ENCODE measurements at places on chromosomes 5 and 9.

DNA sequence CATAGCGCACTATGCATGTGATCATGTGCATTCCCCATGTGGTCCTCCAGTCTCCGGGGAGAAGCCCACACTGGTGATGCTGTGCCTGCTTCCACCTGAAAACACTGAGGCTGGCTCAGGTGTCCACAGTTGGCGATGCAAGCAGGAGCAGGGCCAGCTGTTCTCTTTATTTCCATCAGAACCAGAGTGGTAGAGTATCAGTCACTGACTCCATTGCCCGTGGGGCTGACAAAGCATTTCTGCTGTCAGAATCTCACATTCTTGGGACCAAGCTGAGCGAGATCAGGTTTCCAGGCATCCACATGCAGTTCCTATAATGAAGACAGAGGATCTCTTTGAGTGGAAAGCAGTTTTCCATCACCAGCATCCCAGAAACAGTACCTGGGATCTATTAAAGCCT, 52.5 kb downstream of the GADD45G start:
- DNase-seq, result peak; percentile 25

- no peak for DNase-seq
Measured at GRCh38 chr9:6199596-6199995, 16.0 kb upstream of the IL33 start.

DNA sequence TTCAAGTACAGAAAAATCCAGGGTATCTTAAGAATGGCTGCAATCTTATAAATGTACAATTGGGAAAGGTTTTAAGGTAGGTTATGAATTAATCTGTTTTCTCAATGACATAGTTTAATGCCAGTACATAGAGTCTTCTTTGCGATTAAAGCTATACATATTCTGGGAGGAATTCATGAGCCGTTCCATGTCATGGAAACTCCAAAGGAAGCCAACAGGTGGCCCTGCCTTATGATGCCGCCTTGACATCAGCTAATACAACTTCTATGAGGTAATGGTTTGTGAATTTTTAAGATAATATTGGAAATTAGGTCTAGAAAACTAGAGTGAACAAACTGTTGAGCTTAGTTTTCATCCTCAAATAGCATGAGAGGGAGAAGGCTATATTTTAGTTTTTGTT, 713.4 kb downstream of the EFNA5 start:
- no peak for DNase-seq

GRCh38 chr5:168651648-168652047, 72.5 kb upstream of the PANK3 start:
- no peak for DNase-seq

- DNase-seq, result no peak
Measured at GRCh38 chr5:133519191-133519590, 93.2 kb downstream of the FSTL4 start.

DNA sequence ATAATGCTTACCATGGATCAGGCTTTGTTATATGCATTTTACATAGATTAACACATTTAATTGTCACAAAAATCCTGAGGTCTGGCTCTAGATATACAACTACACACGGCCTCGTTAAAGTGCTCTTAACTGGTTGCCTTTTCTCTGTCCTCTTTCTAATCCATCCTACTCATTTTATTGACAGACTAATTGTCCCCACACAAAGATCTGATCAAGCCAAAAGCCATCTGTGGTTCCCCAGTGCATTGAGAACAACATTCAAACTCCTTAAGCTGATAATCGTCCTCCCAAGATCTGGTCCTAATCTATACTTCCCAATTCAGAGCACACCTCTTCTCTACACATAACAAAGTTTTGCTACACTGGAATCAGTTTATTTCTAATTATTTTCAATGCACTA, 23.9 kb upstream of the PPP2R2B start:
- no peak for DNase-seq

- no peak for DNase-seq
Measured at GRCh38 chr9:123471843-123472570, 116.0 kb downstream of the CRB2 start.

DNA sequence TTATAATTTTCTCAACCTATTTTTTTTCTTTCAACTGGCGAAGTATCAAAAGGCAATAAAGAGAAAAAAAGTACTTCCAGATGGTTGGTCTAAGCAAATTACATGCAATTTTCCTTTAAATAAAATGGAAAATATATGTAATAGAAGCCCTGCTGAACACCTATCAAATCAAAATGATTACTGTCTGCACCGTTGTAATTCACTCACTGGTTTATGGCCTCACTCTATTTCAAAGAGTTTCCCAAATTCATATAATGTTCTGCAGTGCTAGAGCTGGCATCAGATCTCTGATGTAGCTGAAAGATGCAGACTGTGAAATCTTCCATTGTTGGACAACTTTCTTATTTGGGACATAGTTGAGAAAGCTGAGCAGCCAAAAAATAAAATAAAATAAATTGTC, 130.3 kb downstream of the SEMA5A start:
- DNase-seq, result no peak

DNA sequence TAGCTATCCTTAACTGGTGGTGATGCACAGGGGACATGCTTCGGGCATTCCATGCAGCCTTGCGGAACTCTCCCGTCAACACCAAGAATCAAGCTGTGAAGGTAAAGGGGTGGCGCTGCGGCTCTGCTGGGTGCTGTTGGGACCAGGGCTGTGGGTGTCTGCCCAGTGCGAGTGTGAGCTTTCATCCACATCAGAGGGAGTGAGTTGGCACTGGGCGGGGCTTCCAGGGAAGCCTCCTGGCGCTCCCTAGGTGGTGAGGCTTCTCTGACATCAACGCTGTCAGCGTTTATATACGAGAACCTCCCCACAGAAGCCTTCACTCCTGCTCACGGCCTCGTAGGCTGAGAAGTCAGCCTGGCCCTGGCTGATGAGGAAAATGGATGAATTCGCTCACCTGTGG, 11.7 kb downstream of the ARPC5L start:
- DNase-seq, result no peak

DNA sequence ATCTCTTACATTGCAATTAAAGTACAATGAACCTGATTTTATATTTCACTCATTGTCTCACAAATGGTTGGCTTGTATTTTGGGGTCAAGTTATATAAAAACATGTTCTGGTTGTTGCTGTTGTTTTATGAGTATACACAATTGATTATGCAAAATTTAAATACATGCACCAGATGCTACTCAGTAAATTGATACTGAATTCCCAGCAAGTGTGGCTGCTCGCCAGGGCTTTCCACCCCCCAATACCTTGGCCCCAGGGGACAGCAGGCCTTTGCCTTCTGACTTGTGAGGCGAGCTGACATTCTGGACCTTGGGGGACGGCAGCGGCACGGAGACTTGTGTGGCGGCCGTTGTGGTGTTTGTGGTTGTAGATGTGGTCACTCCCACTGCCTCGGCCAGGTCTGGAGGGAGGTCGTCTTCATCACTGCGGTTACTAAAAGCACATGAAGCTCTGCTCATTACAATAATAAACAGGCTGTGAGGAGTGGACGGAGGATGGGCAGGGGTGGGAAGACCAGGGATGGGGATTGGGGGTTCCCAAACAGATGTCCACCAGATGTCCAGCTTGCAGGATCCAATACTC, 27.0 kb upstream of the FRRS1L start:
- DNase-seq, result no peak

Measured in sciatic nerve (tissue), 2 donors.